Naive thymus-derived CD4-positive, alpha-beta T cell (primary cell): ENCODE measurements at places on chromosomes 11 and 22.

GRCh38 chr22:27203276-27203660, 545.9 kb downstream of the MIAT start:
- no peak for DNase-seq

DNA sequence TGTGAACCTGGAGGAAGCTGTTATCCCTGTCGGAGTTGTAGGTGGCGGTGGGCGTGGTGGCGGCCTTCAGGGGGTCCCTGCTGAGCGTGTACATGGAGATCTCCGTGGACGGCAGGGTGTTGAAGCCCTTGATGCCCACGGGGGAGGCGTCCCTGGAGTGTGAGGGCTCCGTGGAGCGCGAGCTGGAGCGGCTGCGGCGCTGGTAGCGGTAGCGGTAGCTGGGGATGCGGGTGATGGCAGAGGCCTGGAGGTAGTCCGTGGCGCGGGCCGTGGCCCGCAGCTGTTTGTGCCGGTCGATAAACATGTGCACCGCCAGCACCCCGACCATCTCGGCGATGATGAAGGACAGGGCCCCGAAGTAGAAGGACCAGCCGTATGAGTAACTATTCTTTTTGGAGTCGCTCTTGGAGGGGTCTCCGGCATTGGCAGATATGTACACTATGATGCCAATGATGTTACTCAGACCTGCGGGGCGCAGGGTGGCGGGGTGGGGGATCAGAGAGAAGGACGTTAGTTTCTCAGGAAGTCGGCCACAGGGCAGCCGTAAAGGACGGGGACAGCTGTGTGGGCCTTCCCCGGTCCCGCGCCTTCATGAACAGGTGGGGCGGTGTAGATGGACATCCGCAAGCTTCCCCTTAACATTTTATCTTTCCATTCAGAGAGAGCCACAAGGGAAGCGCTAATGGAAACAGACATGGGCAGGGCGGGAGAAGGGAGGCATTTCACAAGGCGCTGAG, 35.6 kb upstream of the EIF3D start:
- no peak for DNase-seq

DNA sequence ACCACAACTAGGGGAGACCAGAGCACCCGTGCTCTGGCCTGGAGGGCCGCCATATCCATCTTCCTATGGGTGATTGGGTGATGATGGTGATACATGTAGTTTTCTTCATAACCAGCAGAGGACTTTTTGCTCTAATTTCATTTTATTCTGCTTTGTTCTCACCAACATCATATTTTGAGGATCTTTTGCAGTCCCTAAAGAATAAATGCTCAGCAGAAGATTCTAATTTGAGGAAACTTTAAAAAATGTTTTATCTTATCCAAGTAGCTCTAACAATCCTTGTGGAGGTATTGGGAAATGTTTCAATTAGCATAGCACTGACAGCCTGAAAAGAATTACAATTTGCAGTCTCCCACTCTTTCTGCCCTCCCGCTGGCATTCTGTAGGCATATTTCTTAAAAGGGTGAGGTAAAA, 544.0 kb downstream of the NTM start:
- DNase-seq = no peak

- DNase-seq = no peak
Observed at GRCh38 chr22:17795661-17796548, 21.6 kb upstream of the BID start.

- DNase-seq = no peak
Observed at GRCh38 chr11:78212586-78213371, 24.1 kb downstream of the USP35 start.
